ENCODE measurements at places on chromosomes 1 and 21.

- no peak for DNase-seq
These were observed 477.6 kb upstream of the DEPDC1 start for GRCh38 chr1:68974447-68974846.

- DNase-seq, result no peak
These were observed 101.1 kb downstream of the JAK1 start for GRCh38 chr1:64865105-64865757.

- no peak for DNase-seq
These were observed 9.6 kb downstream of the FNDC7 start for GRCh38 chr1:108722292-108722691.

DNA sequence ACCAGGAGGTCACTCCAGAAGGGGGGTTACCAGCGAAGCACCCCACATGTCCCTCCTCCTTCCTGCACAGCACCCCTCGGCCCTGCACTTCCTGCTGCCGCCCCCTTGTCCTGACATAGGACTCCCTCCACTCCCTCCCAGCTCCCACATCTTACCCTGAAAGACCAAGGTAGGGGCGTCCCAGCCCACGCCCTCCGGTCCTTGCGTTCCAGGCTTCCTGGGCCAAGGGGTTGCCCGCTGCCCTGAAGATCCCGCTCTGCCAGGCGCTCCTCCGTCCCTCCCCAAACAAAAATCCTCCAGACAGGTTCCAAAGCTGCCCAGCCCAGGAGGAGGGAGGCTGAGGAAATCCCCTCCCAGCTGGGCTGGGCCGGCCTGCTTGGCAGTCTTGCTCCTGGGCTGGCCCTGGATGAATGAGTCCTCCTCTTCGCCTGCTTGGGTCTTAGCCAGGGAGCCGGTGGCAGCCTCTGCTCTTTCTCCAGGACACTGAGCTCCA is at the start of gene RHBDL2:
Gene RHBDL2 (minus strand): TSS at position 304 of the 493 bp plus-strand sequence. CDS start 22,618 bp downstream, outside the sequence.
- DNase-seq, result no peak

DNA sequence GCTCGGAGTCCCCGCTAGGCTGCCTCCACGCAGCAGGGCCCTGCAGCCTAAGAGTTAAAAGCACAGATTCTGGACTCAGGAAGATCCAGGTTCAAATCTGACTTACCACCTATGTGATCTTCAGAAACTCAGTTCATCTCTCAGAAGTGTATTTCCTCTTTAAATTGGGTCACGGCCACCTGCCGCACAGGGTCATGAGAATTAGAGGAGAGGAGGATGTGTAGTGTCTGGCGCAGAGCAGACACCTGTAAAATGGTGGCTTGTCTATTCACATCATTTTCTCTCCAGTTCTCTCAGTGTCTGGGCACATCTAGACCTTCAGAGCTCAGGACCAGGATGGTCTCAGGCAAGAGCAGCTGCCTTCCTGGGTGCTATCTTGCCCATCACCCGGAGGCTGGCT is 45.8 kb downstream of the PTPRF start:
- no peak for DNase-seq

- no peak for DNase-seq
These were observed 23.0 kb downstream of the CTNNBIP1 start for GRCh38 chr1:9887070-9887469.

GRCh38 chr1:31954607-31955283 is 16.6 kb upstream of the PTP4A2 start:
- no peak for DNase-seq

- no peak for DNase-seq
These were observed 38.4 kb upstream of the EXOSC10 start for GRCh38 chr1:11138029-11138428.

- no peak for DNase-seq
These were observed 1.8 kb downstream of the LPGAT1 start for GRCh38 chr1:211828584-211829342.

GRCh38 chr21:28725396-28725795 is 267.3 kb downstream of the LTN1 start:
- DNase-seq, result no peak

- no peak for DNase-seq
These were observed 246.4 kb upstream of the PTBP2 start for GRCh38 chr1:96474985-96475743.

DNA sequence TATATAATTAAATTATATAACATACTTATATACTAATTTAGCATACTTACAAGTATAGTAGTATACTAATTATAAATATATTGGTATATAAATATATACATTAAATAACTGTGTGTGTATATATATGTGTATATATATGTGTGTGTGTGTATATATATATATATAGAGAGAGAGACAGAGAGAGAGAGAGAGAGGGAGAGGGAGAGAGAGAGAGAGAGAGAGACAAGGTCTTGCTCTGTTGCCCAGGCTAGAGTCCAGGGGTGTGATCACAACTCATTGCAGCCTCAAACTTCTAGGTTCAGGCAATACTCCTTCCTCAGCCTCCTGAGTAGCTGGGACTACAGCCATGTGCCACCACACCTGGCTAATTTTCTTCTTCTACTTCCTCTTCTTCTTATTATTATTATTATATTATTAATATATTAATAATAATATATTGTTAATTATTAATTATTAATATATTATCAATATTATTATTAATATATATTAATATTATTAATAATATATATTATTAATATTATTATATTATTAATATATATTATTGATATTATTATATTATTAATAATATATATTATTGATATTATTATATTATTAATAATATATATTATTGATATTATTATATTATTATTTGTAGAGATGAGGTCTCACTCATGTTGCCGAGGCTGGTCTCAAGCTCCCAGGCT is 185.5 kb downstream of the CRB1 start:
- DNase-seq, result no peak

- no peak for DNase-seq
These were observed 859 bp upstream of the ERMAP start for GRCh38 chr1:42815941-42816584.

DNA sequence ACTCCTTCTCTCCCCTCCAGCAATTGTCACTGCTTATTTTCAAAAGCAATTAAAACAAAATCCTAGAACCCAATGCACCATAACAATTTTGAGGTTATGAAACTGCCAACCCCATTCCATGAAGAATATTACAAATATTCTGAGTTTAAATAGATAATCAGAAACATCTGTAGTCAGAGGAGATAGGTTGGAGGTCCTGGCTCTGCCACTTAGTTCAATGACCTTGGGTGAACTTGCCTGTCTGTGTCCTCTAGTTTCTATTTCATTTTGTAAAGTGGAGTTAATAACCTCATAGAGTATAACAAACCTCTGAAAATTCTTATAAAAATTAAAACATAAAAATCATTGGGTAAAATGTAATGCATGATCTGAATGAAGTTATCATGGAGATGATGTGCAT is 164.6 kb downstream of the KCTD3 start:
- no peak for DNase-seq

DNA sequence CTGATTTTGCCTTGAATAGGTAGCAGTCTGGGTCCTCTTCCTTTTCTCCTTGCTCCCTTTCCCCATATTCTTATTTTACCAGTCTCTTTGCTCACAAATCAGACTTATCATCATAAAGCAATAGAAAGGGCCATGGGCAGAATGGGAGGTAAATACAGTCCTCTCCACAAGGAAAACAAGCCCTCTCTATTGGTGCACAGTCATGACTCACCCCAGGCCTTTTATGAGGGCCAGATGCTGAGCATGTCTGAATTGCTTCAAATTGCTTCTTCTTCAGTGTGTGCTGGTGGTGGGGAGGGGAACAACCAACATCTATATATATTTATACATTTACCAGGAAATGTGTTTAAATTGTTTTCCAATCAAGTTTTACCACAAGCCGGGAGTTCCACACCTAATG is 75.2 kb downstream of the GFI1 start:
- DNase-seq, result no peak

GRCh38 chr1:58434181-58434580 is 112.3 kb downstream of the OMA1 start:
- no peak for DNase-seq

DNA sequence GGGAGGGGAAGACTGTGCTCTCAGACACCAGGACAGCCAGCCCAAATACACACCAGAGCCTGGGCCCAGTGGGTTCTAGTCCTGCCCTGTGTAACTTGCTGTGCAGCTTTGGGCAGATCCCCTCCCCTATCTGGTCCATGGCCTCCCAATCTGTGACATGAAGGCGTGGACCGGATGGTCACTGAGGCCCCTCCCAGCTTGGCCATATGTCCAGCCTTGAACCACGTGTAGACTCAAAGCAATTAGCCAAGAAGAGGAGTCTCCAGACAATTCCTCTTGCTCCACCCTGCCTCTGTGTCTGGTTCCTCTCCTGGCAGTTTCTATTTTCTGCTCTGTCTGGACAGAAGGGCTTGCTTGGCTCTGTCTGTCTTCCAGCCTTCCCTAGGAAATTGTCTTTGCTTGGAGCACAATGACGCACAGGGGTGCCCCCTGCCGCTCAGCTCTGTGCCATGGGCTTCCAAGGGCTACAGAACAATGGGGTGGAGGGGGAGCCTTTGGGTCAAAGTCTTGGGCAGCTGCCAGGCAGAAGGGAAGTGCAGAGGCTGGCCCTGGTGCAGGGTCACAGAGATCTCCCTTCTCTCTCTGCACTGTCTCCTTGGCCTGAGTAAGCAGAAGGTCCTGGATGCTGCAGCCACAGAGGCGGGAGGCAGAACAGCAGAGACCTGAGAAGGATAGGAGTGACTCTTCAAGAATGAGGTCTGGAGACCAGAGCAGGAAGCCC is 66.1 kb downstream of the TENT5C start:
- no peak for DNase-seq

DNA sequence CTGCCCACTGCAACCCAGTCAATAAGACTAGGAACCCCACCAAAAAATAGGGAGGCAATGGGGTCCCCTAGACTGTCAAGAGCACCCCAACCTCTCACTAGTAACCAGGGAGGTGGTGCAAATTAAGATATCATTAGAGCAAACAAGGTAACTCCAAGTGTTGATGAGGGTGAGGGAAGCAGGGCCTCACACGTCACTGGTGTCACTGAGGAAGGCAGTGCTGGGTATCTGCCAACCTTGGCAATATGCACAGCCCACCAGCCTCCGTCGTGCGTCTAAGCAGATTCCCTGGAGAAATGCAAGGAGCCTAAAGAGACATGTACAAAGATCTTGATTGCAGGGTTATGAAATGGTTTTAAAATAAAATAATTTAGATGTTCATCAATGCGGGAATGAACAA is 3.8 kb downstream of the UBASH3A start:
- no peak for DNase-seq

GRCh38 chr1:89903550-89903949 is 82.7 kb downstream of the LRRC8D start:
- no peak for DNase-seq

GRCh38 chr1:19073311-19074186 is 117.1 kb upstream of the IFFO2 start:
- no peak for DNase-seq

DNA sequence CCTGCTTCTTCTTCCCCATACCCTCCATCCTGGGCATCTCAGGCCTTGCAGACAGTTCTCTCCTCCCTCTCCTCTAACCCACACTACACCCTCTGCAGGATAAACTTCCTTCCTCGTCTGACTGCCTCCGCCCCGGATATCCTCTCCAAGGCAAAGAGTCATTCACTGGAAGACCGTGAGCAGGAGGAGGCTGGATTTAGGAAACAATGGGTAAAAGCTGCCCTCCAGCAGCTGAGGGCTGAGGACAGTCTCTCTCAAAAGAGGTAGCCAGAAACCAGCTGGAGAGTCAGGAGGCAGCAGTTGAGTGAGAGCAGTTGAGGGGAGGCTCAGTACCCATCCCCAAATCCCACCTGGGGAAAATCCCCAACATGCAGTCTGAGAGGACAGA is 1.4 kb downstream of the CSRP1 start:
- DNase-seq, result no peak

GRCh38 chr1:2415801-2416208 is 3.4 kb upstream of the PEX10 start:
- DNase-seq, result no peak

GRCh38 chr1:80427881-80428280 is 1372.9 kb upstream of the ADGRL2 start:
- no peak for DNase-seq

DNA sequence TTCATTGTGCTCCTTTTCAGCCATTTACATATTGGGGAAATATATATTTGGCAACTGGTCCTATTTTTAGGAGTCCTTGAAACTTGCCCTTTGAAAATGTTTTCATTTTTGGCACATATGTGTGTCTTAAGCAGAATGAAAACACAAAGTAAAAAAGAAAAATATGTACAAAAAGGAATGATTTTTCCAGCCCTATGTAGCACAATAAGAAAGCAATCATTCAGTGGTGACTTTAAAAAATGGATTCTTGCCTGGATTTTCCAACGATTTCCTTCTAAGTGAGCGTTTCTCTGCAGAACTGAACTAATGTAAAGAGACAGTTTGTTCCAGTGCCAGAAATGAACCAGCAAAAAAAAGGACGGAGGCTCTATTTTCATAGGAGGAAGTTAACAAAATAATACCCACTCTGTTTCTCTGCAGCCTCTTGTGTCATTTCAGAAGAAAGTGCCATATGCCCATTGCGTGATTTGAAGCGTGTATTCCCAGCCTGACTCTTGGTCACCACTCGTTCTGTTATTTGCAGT is 340.1 kb downstream of the SETD4 start:
- no peak for DNase-seq

DNA sequence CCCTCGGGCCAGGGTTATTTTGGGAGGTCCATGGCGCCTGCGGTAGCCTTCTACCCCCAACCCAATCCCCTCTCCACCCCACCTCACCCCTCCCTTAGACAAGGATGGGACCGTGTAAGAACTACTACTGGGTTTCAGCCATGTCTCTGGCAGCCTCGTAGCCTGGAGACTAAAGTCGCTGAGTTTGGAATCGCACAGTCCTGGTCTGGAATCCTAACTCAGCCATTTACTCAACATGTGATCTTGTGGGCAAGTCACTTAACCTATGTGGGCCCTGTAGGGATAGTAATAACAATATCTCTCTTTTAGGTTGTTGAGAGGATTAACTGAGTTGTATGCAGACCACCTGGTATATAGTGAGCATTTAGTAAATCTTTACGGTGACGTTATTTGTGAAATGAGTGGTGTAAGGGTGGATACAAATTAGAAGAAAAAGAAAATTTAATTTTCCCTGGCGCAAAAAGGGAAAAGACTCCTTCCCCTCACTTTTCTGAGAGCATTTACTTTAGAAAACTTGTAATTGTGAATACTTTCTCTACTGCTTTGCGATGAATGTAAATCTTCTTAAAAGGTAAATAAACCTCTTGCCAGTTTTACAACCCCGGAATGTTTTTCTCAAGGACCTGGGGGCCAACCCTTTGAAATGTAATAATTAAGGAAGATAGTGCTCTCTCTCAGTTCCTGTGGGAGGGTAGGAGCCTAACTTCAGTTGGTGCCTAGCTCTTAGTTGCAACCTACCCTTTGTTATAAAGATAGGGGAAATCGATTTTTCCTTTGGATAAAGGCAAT is 615 bp upstream of the MRPS15 start:
- DNase-seq, result no peak

DNA sequence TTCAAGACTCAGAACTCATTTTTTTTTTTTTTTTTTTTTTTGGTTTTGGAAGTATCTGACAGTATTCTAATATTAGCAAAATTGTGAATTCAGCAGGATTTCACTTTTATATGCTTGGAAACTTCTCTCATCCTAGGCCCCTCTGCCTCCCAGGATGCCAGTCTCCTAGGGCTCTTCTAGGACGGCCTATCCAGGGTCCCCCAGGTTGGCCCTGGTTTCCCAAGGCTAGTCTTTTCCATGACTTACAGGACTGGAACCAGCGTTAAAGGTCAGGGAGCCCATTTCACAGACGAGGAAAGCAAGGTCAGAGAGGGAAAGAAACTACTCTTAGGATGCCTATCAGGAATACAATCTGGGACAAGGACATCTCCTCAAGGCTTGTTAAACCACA is 412.5 kb downstream of the PTPRU start:
- DNase-seq, result no peak

GRCh38 chr1:206456577-206457370 is 13.5 kb upstream of the IKBKE start:
- no peak for DNase-seq

GRCh38 chr1:171160639-171161354 is 24.3 kb upstream of the FMO2 start:
- DNase-seq, result no peak

Data from cortex of kidney (tissue), 1 donor.